ENCODE measurements at places on chromosomes 11 and 22.

- peak; percentile 43 for DNase-seq
Observed at GRCh38 chr11:65211293-65212105, 29.8 kb downstream of the CAPN1 start.

DNA sequence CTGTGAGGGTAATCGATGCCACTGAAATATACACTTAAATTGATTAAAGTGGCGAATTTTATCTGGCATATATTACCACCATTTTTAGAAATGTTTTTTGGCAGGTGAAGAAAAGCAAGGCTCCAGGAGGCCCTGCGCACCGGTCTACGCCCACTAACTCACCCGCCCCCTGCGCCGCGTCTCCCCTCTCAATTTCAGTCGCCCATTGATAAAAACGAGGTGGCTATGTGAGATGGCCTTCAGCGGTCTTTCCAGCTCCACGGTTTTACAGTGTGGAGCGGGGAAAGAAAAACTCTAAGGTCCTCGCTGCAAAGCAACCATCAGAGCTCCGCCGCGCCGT lies 602 bp upstream of the AQP11 start:
- no peak for DNase-seq

- DNase-seq, result no peak
Observed at GRCh38 chr11:108319541-108320145, 96.8 kb downstream of the ATM start.

GRCh38 chr11:111531687-111532364 lies 8.7 kb upstream of the LAYN start:
- DNase-seq, result no peak

DNA sequence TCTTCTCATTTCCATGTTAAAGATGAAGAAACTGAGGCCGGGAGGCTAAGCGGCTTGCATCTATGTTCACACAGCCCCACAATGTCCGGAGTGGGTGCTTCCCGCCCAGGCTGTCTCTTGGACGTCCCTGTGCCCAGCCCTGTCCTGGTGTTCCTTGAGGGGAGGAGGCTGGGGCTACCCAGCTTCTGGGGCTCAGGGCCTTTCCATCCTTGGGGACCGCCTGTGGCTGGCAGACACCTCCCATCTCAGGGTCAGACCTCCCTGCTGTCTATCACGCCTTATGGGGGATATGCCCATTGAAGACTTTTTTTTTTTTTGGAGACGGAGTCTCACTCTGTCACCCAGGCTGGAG lies 95.5 kb downstream of the WNT7B start:
- no peak for DNase-seq

- peak; percentile 72 for DNase-seq
Observed at GRCh38 chr22:41915035-41915785, at the start of gene SHISA8. SHISA8 (minus strand) TSS chr22:41915074; CDS start chr22:41914667, 407 bp downstream.

- DNase-seq, result no peak
Observed at GRCh38 chr11:132140056-132140455, 769.6 kb downstream of the NTM start.

GRCh38 chr11:66243782-66244535 lies 24.5 kb upstream of the RAB1B start:
- DNase-seq, result peak; percentile 57

- no peak for DNase-seq
Observed at GRCh38 chr11:8338138-8338537, 74.5 kb upstream of the LMO1 start.

Measured in right forelimb (tissue), 1 donor.